ENCODE measurements at places on chromosomes 11 and 22.

DNA sequence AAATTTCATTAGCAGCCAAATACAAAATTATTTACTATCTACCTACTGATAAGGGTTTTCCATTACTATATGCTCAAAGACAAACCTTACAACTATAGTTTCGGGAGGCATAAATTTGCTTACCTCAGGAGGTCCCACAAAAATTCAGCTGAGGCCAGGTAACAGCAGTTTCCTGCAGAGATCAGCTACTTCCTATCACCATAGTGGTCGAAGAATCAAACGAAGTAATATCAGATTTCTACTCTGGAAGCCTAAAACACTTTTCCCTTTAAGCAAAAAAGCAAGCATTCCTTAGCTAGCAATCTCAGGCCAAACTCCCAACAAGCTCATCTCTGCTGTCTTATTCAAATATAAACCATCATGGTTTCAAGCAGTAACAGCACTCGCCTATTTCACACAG is 3.1 kb downstream of the NAP1L4 start:
- peak; percentile 10 for DNase-seq

DNA sequence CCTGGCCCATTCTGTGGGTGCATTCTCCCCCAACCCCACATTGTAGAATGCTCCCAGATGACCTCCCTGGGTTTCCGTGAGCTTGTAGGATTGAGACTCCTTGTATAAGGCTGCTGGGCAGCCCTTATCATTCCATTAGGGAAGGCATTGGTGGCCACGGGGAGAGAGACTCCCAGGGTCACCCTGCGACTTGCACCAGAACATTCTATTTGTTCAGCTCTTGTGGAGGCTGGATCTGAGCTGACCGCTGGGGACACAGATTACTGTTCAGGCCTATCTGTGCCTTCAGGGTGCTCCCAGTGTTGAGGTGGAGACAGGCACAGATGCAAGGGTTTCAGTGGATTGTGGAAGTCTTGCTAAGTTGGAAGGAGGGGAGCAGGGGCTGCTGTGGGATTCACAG is 17.8 kb downstream of the MICALL1 start:
- no peak for DNase-seq

DNA sequence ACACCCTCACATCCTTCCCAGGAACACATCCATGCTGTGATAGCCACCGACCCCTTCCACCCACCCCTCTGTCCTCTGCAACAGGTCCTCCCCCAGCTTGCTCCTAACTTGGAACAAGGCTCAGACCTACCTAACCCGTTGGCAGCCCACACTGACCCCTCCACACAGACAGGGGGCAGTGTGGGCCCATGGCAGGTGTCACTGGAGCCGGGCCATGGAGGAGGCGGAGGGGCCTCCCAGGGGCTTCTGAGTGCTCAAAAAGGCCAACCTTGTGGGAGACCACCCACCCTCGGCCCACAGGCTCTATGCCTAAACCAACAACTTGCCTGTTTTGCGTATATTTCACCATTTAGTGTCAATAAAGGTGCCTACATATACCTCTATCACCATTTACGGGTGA is 57.0 kb downstream of the CERK start:
- no peak for DNase-seq

GRCh38 chr11:96051820-96052219 is 127.9 kb upstream of the MTMR2 start:
- peak; percentile 39 for DNase-seq
